ENCODE measurements at places on chromosomes 1 and 21.

DNA sequence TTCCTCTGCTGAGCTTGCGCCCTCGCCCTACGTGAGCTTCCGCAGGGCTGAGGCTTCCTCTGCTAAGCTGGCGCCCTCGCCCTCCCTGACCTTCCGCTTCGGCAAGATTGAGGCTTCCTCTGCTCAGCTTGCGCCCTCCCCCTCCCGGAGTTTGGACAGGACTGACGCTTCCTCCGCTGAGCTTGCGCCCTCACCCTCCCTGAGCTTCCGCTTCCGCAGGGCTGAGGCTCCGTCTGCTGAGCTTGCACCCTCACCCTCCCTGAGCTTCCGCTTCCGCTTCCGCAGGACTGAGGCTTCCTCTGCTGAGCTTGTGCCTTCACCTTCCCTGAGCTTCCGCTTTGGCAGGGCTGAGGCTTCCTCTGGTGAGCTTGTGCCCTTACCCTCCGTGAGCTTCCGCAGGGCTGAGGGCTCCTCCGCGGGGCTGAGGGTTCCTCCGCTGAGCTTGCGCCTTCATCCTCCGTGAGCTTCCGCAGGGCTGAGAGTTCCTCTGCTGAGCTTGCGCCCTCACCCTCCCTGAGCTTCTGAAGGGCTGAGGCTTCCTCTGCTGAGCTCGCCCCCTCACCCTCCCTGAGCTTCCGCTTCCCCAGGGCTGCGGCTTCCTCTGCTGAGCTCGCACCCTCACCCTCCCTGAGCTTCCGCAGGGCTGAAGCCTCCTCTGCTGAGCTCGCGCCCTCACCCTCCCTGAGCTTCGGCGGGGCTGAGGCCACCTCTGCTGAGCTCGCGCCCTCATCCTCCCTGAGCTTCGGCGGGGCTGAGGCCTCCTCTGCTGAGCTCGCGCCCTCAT lies 753.6 kb upstream of the TPTE start:
- DNase-seq: no peak

DNA sequence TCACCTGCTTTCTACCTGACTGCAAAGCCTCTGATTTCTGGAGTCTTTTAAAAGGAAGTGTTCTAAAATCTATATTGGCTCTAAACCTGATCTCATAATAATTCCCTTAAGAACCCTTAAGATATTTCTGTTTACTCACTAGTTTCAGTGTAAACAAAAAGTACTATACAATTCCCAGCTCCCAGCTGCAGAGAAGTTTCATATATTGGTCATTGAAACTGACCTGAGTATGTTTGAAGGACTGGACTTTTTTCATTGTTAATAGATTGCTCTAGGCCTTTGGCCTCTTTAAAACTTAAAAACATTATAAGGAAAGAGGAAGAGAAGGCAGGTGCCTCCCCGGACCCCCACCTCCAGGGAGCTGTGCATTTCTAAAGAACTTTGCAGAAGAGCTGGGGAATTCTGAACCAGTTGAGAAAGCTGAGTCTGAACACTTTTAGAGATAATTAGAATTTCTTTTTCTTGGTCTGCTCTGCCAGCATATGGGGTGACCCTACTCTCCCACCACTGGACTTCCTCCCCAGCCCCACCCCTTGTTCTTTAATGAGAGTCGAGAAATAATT lies 23.7 kb downstream of the CLIC6 start:
- no peak for DNase-seq

DNA sequence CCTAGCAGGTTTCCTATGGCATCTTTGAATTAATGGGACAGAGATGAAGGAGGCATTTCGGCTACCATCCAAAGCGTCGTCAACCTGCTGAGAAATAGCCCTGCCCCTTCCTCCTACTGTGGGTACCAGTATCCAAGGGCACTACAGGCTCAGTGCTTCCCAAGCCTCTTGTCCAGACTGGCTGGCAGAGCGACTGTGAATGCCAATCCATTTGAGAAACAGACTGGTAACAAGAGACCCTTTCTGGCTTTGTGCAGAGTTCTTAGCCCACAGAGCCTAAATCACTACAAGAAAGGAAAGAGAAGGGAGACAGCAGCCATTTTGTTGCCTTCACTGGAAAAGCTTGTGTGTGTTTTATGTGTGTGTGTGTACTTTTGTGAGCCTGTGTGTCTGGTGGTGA lies 115.5 kb downstream of the HMGB4 start:
- DNase-seq: no peak

DNA sequence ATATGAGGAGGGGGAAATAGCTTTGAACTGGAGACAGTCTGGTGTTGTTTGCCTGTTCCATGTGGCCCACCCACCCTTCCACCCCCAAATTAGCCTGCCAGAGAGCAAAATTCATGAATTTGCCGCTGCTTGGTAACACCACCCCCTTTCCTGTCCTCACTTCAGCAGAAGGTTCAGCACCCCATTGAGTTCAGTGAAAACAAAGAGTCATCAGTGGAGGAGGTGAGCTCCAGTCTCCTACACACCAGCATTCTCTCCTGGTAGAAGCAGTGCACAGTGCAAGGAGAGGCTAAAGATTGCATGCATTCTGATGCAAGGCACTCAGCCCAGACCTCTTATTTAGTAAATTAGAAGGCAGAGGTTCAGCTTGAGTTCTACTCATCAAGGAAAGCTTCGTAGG lies 99.7 kb upstream of the DYNLT5 start:
- no peak for DNase-seq

GRCh38 chr1:92708368-92708950 lies 76.4 kb downstream of the EVI5 start:
- no peak for DNase-seq

GRCh38 chr1:44158871-44159270 lies 17.4 kb upstream of the KLF18 start:
- no peak for DNase-seq

DNA sequence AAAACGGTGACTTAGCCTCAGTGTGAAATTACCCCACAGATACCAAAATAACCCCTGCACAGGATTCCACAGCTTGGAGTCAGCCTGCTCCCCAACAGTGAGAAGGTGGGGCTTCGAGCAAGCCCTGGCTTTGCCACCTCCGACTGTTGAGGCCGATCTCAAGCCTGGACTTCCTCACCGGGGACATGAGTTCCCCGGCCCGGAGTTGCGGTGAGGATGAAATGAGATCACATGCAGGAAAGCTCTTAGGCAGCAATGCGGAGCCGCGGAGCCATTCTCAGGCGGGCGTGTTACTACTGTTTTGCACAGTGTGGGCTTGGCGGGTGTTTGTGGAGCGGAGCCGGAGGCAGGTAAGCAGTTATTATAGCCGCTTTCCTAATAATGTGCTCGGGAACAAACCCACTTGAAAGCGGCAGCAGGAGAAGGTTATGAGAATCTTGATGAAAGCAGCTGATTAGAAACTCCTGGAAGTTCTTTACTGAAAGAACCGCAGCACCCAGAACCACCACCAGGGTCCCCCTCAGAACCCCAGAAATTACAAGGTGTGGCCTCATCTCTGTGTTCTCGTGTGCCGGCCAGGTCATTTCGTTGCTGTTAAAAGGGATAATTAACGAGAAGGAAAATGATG lies 3.9 kb upstream of the CLSTN1 start:
- peak; percentile 11 for DNase-seq
